ENCODE measurements at places on chromosomes 1 and 21.

GRCh38 chr1:212630158-212630900, 21.8 kb downstream of the ATF3 start:
- peak; percentile 16 for DNase-seq

DNA sequence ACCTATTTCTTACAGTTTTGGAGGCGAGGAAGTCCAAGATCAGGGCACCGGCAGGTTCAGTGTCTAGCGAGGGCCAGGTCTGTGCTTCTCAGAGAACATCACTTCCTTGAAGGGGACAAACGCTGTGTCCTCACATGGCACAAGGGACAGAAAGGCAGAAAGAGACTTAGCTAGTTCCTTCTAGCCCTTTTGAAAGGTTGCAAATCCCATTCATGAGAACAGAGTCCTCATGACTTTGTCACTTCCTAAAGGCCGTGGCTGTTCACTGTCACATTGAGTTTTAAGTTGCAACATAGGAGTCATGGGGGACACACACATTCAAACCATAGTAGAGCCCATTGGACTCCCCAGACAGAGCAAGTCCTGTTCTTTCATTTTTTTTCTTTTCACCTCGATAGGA, 27.4 kb downstream of the PER3 start:
- no peak for DNase-seq

- no peak for DNase-seq
Observed at GRCh38 chr1:17636612-17637011, 97.1 kb downstream of the ARHGEF10L start.

DNA sequence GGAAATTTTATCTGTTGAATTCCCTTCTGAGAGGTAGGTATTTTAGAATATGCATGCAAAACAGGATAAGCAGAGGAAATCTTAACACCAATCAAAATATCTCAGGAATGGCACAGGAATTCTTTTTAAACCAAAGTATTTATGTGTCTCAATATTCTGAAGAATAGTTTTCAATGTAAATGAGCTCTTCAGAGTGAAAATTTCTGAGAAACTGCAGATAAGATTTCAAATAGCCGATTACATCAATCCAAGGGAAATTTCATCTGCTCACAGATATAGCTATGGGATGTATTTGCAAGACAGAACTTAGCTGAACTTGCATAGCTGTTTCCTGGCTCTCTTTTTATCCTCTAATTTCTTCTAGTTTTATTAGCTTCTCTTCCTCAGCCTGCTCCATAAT, 209.5 kb downstream of the GRIK1 start:
- no peak for DNase-seq

GRCh38 chr1:117553471-117553870, 52.4 kb upstream of the TENT5C start:
- no peak for DNase-seq

DNA sequence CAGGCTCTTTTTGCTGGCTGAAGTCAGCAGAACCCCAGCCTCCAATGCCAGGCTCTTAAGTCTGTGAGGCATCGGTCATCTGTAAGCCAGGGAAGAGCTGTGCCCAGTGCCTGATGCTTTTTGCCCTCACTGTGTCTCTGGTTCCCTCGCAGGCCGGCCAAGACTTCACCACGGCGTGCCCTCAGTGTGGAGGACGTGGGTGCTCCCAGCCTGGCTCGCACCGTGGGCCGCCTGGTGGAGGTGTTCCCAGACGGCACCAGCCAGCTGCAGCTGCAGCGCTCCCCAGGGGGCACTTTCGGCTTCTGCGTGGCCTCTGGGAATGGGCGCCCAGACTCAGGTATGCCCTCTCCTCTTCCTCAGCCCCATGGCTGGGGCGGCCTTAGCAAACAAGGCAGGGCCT, 32.5 kb downstream of the KIAA1614 start:
- DNase-seq, result no peak

- no peak for DNase-seq
Observed at GRCh38 chr1:181140398-181140797, 51.9 kb downstream of the IER5 start.

GRCh38 chr1:182200025-182200812, 138.7 kb upstream of the ZNF648 start:
- no peak for DNase-seq

DNA sequence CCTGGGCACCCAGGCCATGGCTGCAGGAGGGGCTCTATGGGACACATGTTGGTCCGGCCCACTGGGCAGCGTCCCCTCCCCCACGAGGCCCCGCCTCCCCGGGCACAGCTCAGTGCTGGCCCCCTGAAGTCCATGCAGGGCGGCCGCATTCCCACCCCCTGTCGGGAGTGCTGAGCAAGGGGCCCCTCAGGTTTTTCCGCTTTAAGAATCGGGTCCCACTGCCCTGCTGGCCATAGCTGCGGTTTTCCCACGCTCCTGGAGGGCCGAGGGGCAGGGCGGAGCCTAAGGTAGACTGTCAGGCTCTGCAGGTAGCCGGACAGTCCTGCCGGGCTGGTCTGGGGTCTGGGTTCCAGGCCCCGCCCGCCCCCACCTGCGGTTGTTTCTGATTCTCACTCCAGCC, 43.5 kb upstream of the CCDC27 start:
- DNase-seq, result no peak

DNA sequence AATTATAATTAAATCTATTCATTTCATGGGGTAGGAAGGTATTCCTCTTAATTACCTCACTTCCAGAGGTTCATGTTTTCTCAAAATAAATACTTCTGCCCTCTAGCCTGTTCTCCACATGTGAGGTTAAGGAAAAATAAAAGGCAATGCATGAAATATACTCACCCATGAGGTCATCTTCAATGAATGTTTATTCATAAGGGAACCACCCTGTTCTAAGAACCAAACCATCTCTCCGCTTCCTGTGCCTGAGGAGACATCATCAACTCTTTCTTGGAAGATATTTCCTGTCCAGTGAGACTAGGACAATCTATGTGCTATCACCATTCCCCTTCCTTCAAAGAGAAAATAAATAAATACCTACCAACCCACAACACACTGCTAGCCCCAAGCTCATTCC, 513.7 kb upstream of the PLXNA2 start:
- no peak for DNase-seq

DNA sequence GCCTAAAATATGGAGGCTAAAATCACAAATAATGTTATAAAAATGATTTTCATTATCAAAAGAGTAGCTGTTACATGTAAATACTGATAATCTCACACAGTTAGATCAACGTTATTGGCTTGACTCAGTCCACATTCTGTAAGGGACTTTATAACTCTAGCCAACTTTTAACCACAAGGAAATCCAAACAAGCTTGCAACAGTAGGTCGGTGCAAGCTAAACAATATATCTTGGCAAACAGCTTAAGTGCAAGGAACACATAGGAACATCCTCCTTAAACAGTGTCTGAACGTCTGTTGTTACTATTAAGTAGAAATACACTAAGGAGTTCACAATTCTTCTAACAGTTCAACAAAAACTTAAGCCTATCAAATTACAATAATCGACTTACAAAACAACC, 126.7 kb downstream of the EIF4G3 start:
- no peak for DNase-seq

- DNase-seq, result no peak
Observed at GRCh38 chr21:34530261-34530660, 18.3 kb upstream of the KCNE1 start.

DNA sequence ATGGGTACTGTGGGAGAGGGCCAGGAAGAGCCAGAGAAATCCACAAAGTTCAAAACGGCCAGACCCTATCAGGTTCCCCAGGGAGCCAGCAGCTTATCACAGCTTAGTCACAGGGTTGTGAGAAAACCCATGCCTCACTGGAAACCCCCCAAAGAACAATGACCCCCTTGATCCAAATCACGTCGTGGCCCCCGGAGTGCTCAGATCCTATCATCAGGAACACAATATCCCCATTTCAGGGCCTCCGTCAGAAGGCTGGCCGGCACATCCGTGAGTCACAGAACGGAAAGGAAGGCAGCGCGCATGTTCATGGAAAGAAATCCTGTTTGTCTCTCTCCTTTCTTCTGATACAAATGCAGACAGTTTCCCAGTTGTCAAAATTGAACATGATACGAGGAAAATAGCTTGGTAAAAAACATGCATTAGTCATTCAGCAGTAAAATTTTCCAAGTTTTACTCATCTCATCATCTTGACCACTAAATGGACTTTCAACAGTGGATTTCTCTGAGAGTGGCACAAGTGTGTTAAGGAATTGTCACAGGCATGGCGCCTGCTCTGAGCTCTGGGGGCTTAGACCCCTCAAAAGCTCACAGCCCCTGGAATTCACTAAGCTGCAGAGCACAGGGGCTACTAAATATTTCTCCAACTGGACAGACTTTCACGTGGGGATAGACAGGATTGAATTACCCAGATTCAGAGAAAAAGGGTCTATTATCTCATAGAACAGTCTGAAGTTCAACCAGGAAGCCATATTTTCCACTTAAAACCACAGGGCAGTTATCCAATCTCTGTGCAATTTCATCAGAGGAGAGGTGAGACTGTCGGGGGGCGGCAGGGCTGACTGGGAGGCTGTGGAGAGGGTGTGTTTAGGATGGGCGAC, 124.8 kb downstream of the RIPK4 start:
- no peak for DNase-seq

- no peak for DNase-seq
Observed at GRCh38 chr1:109186733-109187086, 27.0 kb upstream of the SARS1 start.

DNA sequence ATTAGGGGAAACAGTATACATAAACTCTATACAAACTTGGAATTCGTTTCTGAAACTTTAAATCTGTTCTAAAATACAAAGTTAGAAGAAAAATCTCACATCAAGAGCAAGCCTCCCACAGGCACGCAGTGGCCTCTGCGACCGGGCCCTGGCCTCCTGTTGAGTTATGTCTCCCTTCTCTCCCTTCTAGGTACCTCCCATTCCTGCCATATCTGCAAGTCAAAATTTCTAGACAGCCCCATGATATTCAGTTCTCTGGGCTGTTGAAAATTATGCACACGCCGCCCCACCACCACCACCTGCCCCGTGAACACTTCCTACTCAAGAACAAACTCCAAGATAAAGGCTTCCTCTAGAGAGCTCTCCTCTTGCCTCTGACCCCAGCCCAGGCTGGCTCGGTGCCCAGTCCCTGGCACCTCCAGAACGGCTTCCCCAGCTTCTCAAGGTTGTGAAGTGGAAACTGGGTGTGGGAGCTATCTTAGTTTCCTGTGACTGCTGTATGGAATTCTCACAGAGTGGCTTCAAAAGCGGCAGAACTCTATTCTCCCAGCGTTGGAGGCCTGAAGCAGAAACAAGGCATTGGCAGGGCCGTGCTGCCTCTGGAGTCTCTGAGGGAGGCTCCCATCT, 37.7 kb upstream of the LRP8 start:
- DNase-seq, result no peak

DNA sequence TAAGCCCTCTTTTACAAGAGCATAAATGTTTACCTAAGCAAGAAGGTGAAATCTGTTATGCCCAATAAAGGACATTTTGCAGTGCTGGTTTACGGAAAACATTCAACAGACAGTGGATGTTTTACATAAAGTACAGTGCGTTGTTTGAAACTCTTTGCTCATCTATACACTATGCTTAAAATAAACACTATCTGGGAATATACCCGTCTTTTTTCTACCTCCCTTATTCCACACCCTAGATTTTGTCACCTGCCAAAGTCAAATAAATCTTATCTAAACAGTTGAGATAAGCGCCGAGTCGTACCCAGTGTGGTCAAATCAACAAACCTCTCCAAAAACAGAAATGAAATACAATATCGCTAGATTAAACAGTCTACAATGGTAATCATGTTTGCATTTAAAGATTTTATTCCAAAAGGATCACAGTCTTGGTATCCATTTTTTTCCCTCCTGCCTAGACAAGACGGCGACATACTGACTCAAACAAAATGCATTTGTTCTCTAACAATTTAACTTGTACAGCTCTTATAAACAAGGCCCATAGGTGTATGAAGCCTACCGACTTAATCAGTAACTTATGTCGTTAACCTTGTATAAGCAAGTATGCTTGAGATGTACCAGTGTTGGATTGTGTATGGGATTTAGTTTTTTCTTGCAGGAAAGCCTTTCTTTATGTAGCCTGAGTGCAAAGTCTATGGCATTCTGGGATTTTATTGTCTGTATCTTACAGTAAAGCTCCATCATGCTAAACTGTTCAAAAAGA, 189.1 kb downstream of the FMN2 start:
- DNase-seq, result no peak

DNA sequence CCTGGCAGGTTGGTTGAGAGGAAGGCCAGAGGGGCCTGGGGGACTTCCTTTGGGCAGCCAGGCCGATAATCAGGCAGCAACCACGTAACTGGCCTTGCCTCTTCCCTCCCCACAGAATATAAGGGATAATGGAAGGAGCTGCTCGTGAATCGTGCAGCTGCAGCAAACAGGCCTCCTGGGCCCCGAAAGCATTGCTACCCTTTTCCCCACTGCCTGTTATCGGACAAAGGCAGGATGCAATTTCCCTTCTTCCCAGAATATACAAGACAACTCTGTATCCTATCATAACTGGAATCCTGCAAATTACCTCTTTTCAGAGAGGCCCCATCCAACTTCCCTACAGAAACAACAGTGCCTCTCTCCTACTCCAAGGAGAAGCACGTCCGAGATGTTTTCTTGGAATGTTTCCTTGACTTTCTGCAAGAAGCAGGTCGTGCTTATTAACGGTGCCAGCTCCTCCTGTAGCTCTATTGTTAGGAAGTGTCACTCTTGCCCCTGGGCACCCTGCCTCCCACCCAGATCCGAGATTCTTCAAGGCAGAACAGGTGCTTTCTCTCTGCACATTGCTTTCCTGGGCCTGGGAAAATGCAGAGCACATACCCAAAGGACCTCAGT, 106.0 kb upstream of the TIAM1 start:
- no peak for DNase-seq

DNA sequence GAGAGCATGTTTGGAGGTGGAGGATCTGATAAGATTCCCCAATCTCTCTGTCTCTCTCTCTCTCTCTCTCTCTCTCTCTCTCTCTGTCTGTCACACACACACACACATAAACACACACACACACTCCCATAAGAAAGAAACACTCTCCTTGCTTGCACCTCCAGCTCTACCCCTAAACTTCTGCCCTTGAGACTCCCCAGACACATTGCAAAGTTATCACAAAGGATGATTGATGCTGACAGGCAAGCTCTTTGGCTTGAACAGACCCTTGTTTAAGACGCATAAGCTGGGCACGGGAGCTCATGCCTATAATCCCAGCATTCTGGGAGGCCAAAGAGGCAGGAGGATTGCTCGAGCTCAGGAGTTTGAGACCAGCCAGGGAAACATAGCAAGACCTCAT, 78.2 kb downstream of the NAV1 start:
- no peak for DNase-seq

- DNase-seq, result no peak
Observed at GRCh38 chr1:234992065-234992464, 136.6 kb downstream of the TOMM20 start.

- DNase-seq, result no peak
Observed at GRCh38 chr1:170836141-170836540, 99.2 kb upstream of the MROH9 start.

- DNase-seq, result peak; percentile 26
Observed at GRCh38 chr1:43975249-43975961, 645 bp downstream of the ATP6V0B start.

DNA sequence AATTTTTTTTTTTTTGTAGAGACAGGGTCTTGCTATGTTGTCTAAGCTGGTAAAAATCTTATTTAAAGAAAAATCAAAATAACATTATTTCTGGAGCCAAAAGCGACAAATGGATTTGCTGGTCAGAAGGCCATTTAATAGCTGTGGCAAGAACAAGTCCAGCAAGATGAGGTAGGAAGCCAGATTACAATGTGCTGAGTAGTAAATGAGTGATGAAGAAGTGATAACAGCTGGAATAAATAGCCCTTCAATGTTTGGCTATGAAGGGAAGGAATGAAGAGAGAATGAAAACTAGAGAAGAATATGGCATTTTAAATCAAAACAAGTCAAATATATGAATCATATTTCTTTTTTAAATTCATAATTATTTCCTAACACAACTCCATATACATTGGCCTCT, 34.5 kb downstream of the SYDE2 start:
- no peak for DNase-seq

- no peak for DNase-seq
Observed at GRCh38 chr1:151504759-151505158, 6.4 kb upstream of the CGN start.

All from activated naive CD4-positive, alpha-beta T cell (primary cell).